ENCODE measurements at places on chromosomes 13 and 19.

GRCh38 chr13:45162821-45163220, 38.0 kb downstream of the KCTD4 start:
- no peak for DNase-seq

GRCh38 chr19:53936029-53936428, 26.7 kb upstream of the CACNG8 start:
- DNase-seq = no peak

- DNase-seq = no peak
Measured at GRCh38 chr19:47350630-47351029, 1.5 kb downstream of the DHX34 start.

DNA sequence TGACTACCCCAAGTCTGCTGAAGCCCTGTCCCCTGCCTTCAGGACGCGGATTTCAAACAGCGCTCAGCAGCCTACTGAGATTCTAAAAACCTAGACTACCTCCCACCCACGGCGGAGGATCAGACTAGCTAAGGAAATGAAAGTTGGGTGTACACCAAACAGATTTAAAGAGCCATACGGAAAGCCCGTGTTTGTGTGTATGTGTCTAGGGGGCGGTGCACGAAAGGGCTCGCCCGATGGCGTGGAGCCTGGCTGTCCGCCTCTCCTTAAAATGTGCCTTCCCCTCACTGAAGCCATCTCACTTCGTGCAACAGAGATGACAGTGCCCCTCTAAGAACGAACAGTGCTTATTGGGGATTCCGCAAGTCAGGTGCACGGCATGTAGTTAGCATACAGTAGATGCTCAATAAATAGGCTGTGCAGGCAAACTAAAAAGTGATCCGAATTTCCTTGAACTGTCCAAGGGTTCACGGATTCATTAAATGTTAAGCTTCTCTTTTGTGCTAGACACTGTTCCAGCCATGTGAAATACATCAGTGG, 639 bp downstream of the LENG1 start:
- no peak for DNase-seq

GRCh38 chr19:41248895-41249294, 15.3 kb upstream of the HNRNPUL1 start:
- no peak for DNase-seq

DNA sequence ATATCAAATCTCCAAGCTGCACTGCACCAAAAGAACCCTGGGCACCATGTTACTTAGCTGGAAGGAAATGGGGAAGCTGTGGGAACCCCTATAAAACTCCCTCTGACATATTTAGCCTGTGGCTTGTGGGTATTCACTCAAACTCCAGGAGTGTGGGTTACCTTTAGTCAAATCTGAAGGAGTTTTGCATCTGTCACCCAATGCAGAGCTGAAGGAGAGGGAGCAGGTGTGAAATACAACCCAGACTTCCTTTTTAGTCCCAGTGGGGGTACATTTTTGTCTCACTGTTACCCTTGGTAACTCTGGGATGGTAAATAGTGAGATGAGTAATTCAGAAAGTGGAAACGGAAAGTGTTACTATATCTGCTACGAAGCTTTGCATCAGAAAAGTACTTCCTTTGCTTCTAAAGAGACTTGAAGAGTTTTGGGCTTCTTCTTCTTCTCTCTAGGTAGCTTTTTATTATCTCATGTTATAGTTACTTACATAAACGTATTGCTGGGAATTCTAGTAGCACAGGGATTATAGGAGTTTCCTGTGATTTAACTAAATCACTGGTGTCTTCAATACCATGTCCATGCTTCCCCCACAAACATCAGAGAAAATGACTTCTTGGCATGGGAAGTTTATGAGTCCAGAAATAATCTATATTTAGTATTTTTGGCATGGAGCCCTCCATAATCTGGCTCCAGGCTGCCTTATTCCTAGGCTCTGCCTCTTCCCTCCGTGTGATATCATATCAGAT, 105.9 kb downstream of the AKAP11 start:
- peak; percentile 11 for DNase-seq

GRCh38 chr19:47421844-47422395, 2.6 kb upstream of the MEIS3 start:
- no peak for DNase-seq

- peak; percentile 5 for DNase-seq
Measured at GRCh38 chr13:98405107-98405571, 171.8 kb downstream of the STK24 start.

DNA sequence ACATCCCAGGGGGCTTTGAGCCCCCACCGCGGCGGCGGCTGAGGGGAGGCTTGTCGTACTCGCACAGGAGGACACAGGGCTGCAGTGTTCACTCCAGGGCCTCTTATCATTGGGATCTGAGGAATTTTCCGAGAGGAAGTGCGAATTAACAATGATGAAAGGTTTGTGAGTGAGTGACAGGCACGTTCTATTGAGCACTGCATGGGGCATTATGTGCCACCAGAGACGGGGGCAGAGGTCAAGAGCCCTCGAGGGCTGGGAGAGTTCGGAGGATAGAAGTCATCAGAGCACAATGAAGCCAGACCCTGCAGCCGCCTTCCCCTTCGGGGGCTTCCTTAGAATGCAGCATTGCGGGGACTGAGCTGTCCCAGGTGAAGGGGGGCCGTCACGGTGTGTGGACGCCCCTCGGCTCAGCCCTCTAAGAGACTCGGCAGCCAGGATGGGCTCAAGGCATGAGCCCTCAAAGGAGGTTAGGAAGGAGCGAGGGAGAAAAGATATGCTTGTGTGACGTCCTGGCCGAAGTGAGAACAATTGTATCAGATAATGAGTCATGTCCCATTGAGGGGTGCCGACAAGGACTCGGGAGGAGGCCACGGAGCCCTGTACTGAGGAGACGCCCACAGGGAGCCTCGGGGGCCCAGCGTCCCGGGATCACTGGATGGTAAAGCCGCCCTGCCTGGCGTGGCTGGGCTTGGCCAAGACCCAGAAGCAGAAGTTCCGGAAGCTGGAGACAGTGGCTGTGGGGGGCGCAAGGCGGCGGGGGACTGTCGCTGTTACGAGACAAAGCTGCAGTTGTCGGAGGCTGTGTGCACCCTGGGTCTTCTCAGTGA, 53.9 kb downstream of the MCF2L start:
- DNase-seq = no peak

DNA sequence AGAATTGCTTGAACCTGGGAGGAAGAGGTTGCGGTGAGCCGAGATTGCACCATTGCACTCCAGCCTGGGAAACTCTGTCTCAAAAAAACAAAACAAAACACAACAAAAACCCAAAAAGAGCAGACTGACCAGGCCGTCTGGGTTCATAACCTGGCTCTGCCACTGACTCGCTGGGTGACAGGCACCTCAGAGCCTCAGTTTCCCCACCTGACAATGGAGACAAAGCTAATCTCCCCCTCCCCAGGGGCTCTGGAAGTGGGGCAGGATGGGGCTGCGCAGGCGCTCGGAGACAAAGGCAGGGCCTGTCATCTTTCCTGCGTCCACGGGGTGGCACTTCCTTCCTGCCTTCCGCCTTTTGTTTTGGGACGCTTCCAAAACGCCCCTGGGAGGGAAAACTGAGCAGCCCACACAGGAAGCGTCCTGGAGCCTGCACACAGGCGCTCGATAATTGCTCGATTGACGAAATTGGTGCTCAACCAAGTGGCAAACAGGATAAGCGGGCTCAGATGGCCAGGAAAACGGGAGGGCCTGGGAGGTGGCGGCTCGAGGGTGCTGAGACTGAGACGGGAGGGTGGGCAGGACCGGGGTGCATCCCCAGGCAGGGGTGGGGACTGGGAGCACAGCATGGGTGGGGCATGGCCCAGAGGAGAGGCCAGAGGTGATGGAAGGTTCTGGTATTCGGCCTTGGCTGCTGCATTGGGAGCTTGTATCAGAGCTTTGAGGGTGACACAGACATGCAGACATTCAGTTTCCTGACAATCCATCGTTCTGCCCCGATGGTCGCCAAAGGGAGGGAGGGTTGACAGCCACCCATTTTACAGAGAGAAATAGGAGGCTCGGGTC, 17.8 kb downstream of the SPC24 start:
- peak; percentile 81 for DNase-seq

GRCh38 chr13:45137526-45137925, 17.2 kb downstream of the GTF2F2 start:
- peak; percentile 33 for DNase-seq

- DNase-seq = no peak
Measured at GRCh38 chr13:35471706-35472322, 4.7 kb downstream of the MAB21L1 start.

GRCh38 chr19:58551123-58551497, 3.8 kb downstream of the CHMP2A start:
- no peak for DNase-seq

DNA sequence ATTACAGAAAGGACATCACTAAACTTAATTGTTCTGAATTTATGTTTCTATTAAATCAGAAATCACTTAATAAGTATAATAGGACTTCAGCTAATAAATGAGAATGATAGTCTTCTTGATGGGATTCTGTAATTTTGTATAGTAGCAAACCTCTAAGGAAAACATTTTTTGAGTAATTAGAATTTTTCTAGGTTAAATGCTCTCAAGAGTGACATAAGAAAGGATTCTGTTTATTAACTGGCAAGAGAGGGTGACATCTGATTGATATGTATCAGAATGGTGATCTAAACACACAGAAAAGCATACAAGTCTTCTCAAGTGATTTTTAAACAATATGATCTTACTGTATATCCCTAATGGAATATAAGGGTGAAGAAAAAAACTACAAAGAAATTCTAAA, 1597.7 kb upstream of the PRR20A start:
- DNase-seq = no peak

DNA sequence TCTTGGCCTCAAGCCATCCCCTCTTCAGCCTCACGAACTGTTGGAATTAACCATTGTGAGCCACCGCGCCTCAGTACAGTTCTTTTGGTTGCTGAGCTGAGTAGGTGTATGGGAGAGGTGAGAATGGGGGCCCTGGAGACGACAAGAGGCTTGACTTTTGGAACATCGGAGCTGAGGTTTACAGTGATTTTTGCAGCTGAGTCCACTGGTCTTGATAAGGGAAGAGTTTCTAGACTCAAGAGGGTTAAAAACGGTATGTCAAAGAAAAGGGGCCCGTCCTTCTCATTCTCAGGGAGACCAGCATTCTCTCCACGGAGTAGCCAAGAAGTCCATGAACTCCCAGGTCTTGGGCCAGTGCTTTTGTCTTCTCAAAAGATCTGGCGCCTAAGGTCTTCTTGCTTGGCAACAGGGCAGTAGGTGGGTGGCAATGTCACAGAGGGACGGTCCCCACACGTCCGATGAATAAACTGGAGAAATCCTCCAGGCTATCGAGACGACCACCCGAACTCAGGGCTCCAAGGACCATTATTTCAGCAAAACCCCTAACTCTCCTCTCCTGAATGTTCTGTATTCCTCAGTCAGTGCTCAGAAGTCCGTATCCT, 6.4 kb upstream of the QTRT1 start:
- DNase-seq = peak; percentile 15

DNA sequence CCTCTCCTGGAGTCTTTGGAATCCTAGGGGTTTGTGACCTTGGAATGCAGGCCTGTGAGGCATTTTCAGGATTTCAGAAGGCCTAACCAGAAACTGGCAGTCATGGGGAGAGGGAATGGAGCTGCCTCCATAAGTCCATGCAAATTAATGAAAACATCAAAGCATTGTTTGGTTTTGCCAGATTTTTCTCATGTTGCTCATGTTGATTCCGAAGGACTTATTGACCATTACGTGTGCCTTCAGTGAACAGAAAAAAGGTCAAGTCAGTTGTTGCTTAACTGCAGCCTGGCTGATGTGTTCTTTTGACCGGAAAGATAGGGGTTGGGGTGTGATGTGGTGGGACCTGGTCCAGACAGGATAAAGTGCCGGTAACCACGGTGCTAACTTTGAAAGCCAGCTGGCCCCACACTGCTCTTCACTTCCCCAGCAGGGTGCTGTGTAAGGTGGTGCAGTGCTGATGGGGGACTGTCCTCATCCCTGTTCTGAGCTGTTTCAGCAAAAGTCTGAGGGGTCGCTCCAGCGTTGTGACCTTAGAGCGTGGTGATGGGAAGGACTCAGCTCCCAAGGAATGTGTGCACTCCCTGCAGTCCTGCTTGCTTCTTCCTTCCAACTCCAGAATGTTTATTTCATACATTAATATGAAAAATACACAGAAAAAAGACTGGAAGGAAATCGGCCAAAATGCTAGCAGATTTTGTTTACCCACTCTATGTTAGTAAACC, 3.5 kb downstream of the RNF113B start:
- DNase-seq = no peak

DNA sequence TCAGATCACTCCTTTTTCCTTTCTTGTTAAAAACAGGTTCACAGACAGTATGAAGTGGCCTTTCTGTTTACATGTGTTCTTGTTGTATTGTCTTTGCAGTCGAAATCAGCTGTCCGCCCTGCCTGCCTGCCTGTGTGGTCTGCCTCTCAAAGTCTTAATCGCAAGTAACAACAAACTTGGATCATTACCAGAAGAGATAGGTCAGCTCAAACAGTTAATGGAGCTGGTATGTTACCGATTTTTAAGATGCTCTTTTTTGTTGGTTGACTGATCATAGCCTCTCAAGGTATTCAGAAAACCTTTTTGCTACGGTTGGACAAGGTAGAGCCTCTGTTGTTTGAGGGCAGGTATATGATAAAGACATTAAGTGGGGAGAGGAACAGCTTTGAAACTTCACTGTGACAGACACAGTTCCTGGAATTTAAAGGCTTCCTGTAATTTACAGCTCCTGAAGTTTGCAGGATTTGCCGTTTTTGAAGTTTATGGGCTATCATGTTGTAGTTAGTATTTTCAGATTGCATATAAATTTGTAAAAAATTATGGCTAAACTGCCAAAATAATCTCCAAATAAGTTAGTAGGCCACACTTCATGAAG, 116.1 kb downstream of the LRCH1 start:
- no peak for DNase-seq

DNA sequence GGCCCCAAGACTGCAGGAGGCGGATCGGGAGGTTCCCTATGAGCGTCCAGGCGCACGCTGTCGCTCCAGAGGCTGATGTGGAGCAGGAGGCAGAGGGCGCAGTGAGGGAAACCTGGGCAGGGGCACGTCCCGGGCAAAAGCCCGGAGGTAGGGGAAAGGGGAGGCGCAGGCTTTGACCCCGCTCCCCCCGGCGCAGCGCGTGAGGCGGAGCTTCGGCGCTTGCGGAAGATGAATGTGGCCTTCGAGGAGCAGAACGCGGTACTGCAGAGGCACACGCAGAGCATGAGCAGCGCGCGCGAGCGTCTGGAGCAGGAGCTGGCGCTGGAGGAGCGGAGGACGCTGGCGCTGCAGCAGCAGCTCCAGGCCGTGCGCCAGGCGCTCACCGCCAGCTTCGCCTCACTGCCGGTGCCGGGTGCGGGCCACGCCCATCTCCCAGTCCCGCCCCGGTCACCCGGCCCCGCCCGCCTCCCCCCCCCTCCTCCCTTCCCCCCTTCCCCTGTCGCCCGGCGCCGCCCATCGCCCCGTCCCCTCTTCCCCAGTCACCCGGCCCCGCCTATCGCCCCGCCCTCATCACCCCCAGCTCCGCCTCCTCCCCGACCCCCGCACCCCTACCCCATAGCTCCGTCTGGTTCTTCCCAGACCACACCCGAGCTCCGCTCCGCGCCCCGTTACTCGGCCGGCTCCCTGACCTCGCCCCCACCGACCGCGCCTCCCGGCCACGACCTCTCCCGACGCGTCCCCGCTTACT, 4.1 kb downstream of the HMG20B start:
- no peak for DNase-seq

- no peak for DNase-seq
Measured at GRCh38 chr19:1577090-1577928, 9.2 kb upstream of the MEX3D start.
